ENCODE measurements at places on chromosomes 11 and 22.

GRCh38 chr11:118790357-118791110, 430 bp downstream of the DDX6 start:
- DNase-seq = peak; percentile 67

GRCh38 chr11:134017511-134018430, 51.1 kb upstream of the JAM3 start:
- DNase-seq = no peak

DNA sequence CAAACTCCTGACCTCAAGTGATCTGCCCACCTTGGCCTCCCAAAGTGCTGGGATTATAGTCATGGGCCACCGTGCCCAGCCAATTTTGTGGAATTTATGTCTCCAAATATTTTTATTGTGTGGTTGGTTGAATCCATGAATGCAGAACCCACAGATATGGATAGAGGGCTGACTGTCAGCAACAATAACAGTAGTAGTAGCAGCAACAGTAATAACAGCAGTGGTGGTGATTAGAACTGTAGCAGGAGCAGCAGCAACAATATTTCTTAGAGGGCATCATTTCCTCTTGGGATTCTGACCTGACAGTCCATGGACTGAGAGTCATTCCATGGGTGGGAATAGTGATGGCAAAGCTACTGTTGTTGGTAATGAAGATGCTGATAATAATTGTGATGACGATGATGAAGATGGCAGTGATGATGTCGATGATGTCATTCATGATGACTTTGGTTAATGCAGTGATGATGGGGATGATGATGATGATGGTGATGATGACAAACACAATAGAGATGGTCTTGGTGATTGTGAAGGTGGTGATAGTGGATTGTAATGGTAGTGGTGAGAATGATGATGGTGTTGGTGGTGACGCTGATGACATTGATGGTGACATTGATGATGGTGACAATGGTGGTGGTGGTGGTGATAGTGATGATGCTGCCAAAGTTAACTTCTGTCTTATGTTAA, 13.9 kb upstream of the CD82 start:
- DNase-seq = no peak

DNA sequence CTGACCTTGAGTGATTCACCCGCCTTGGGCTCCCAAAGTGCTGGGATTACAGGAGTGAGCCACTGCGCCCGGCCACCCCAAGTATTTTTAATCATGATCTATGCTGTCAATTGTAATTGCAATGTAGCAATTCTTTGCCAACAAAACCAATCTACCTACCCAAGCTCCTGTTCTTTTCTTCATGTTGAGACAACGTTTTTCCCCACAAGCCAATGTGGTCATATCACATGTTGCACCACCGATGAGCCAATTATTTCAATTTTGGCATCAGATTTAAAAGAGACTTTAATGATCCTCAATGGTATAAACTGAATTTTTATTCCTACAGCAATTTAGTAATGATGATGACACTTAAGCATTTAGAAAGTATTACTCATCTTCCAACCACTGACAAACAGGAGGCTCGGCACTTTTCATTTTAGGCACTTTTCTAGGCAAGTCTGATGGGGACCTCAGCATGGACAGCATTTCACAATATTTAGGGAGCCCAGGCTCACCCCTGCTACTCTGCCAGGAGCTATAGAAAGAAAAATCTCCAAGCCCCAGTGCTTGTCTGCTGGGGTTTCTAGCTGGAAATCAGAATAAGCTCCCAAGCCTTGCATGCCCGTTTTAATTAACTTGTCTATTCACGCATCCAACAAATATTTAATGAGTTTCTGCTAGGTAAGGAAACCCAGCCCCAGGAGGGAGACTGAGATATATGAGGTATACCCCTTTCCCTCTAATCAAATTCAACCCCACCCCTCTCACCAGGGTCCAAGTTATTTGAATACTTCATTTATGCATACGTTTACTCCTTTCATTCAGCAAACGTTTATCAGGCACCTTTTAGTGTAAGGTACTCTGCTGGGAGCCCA, 291.4 kb downstream of the ST3GAL4 start:
- no peak for DNase-seq

DNA sequence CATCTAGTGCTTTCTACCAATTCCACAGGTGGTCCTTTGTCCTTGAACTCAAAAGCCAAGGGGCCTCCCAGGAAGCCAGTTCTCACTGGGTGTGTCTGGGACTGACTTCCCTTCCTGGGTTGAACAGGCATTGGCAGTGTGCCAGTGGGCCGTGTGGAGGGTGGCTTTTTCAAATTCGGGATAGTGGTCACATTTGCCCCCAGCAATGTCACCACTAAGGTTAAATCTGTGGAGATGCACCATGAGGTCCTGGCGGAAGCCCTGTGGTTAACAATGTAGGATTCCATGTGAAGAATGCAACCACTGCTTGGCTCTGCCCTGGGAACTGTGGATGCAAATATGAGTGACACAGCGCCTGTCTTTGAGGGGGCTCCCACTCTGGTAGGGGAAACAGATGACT, 53.2 kb upstream of the MTNR1B start:
- no peak for DNase-seq

GRCh38 chr22:23106906-23107367, 34.9 kb downstream of the RSPH14 start:
- no peak for DNase-seq

GRCh38 chr11:69081180-69081579, 32.4 kb downstream of the TPCN2 start:
- no peak for DNase-seq

DNA sequence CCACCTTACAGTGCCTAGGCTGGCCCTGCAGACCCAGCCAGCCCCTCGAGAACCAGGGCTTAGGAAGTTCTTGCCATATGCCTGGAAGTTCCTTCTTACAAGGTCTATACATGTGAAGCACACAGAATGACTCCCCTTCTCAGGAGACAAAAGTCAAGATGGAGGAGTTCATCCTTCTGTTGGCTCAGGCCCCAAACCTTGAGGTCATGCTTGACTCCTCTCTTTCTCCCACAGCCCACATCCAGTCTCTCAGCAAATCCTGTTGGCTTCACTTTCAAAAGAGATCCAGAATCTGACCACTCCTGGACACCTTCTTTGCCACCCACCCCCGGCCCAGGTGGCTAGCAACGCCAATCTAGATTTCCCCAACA, 1.7 kb upstream of the CD248 start:
- DNase-seq = no peak

DNA sequence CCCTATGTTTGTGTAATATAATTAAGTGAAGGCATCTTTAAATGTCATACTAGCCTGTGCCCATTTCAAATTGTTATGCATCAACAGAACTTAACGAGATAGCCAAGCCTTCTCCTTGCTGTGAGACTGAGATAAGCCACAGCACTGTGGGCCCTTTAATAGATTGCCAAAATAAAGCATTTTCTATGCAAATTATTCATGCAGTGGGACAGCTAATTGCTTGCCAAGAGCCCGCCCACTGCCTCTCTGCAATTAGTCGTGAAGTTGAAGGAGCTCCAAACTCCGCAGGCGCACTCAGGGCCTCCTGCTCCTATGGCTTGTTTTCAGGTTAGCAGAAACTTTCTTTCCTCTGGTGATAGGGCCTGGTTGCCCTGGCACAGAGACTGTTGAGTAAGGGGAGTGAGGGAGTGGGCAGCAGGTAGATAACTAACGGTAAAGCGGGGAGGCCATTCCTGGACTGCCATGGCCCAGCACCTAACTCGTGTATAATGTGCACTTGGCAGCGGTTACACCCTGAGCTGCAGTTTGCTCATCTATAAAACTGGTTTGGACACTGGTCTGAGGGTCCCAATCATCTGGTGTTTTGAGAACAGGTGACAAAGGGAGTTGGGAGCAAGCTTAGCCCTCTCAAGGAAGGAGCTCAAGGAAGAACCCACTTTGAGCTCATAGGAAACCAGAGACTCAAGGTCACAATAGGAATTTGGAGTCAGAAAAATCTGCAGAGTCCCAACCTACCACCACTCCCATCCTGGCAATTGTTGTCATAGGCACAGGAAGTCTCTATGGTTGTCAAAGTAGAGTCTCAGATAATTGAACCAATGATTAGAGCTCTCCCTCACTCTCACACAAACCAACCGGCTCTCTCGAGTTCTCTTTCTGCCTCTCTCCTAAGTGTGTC, 33.9 kb upstream of the RIC3 start:
- DNase-seq = no peak

DNA sequence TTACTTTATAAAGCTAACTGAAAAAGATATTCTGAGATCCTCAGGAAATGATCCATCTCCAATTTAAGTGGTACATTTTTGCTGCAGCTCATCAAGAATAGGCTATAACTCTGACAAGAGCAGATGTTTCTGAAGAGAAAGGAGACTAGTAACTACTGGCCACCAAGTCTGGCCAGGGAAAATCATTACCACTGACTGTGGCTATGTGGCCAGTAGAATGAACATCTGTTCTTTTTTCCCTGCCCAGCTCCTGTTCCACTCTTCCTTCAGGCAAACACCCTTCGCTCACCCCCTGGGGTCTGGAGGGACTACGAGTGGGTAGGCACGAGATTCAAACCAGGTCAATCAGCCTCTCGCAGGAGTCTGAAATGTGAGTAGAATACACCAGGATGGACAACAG, 23.9 kb downstream of the TMEM123 start:
- DNase-seq = no peak

GRCh38 chr11:109526931-109527330, 104.9 kb downstream of the C11orf87 start:
- DNase-seq = no peak

- no peak for DNase-seq
Measured at GRCh38 chr11:83554876-83555275, 268.7 kb upstream of the CCDC90B start.

DNA sequence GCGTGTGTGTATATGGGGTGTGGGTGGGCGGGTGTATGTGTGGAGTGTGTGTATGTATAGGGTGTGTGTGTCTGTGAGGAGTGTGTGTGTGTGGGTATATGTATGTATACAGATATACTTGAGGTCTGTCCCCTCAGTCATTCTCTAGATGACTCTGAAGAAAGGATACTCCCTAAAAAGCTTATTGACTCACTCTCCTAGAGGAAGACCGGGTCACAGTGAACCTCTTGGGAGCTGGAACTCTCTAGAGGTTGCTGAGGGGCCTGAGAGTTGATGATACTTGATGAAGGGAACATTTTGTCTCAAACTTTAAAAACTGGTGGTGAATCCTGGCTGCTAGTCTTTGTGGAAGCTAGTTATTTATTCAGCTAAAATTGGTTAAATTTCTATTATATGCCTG, 15.1 kb downstream of the STX3 start:
- no peak for DNase-seq

- DNase-seq = no peak
Measured at GRCh38 chr11:47768101-47768612, 1.0 kb upstream of the FNBP4 start.

DNA sequence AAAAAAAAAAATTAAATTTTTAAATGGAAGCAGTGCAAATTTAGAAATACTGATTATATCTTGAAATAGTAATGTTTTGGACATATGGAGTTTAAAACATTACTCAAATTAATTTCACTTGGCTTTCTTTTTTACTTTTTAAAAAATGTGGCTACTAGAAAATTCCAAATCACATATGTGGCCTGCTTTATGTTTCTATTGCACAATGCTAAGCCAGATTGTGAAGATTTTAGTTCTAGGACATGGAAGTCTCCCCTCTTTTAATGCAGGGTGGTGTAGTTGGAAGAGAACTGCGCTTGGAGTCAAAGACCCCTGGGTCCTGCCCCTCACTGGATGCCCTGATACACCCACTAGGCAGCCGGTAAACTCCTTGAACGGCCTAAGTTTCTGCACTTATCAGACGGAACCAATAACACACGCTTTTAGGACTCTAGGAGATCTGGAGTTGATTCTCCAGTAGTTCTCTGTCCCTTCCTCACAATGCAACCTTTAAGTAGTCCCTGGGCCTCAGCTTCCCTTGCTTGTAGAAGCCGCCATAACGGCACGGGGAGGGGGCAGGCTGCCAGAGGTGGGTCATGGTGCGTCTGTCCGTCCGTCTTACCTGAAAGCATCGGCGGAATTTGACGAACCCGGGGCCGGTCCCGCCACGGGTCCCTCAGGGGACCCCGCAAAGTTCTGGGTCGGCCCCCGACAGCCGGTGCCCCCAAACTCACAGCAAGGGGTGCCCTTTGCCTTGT, 505 bp downstream of the FAM227A start:
- no peak for DNase-seq

GRCh38 chr11:124887667-124888013, 10.0 kb downstream of the ROBO4 start:
- DNase-seq = no peak

DNA sequence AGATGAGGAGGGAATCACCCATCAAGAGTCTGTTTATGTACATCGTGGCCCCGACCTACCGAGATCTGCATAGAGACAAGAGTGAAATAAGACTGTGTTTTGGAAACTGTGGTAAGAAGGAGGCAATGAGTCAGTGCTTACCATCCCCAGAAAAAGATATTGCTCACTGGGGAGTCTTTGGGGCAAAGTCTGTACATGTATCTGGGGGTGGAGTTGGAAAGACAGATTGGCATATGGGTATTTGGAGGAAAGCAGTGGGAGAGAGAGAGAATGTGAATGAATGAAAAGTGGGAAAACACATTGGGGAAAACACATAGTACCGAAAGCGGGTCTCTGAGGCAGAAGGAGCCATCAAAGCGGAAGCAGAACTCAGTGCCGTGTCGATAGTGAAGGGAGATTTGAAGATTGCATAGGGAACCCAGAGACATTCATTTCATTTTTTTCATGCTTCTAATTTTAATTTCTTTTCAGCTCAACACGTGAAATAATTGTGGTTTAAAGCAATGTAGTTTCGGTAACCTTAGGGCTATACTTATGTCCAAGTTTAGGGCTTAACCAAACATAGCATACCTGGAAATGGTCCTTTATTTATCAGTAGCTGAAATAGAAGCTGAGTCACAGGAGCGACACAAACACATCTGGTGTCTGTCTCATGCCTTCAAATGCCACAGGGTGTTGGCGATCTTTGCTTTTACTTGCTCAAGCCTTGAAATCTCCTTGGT, 98.6 kb upstream of the CD44 start:
- peak; percentile 52 for DNase-seq

- DNase-seq = peak; percentile 26
Measured at GRCh38 chr22:20494978-20495860, at the start of gene KLHL22. KLHL22 (minus strand) TSS chr22:20495795; CDS start chr22:20489211, 6,584 bp downstream.

DNA sequence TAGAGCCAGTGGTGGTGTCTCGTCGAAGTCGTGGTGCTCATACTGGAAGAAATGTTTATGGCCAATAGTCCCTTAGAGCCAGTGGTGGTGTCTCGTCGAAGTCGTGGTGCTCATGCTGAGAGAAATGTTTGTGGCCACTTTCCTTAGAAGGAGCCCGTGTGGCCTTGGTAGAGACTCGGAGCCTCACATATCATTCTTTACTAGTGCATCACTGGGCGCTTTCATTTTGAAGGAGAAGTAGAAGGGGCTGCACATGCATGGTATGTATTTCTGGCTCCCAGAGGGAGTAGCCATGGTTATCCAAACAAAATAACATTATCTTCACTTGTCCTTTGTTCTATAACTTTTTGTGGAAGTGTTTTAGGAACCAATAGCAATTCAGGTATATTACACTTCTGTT, 69.5 kb downstream of the JAM3 start:
- no peak for DNase-seq

DNA sequence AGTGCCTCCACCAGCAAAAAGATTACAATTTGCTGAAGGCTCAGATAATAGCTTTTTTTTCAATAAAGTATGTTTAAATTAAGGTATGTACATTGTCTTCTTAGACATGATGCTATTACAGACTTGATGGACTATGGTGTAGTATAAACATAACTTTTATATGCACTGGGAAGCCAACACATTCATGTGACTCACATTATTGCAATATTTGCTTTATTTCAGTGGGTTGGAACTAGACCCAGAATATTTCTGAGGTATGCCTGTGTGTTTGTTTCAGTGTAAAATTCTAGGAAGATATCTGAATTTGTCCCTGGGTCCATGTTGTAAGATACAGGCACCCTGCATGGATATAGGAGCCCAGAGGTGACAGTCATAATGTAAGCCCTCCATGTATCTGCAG, 120.0 kb upstream of the BDNF start:
- DNase-seq = no peak
